Calu3 (cell line): ENCODE measurements at places on chromosomes 12 and 14. TPM values are rescaled to one million over a fixed set of nuclear protein-coding genes. Genes with fewer than 3 reads are reported as not detected.

DNA sequence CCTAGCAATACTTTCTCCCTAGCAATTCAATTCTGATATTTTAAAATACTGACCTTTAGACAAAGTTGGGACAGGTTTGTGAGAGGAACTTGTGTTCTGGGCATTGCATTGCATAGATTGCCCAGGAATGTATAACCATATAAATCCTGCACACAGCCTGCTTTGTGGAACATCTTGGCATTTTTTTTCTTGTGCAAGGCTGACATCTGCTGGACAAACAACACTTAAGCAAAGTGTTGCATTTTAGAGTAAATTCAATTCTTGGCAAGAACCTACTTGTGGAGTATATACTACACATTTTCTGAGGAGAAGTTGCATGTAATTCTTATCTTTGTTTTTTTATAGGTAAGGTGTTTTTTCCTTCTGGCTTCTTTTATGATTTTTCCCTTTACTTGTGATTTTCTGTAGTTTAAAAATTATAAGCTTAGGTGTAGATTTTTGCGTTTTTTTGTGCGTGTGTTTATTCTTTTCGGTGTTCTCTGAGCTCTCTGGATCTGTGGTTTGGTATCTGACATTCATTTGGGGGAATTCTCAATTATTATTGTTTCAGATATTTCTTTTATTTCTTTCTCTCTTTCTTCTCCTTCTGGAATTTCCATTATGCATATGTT, 26.4 kb downstream of the TESPA1 start:
- peak; percentile 60 for DNase-seq

GRCh38 chr12:56007564-56008559, 10.8 kb downstream of the SUOX start:
- DNase-seq: peak; percentile 76

DNA sequence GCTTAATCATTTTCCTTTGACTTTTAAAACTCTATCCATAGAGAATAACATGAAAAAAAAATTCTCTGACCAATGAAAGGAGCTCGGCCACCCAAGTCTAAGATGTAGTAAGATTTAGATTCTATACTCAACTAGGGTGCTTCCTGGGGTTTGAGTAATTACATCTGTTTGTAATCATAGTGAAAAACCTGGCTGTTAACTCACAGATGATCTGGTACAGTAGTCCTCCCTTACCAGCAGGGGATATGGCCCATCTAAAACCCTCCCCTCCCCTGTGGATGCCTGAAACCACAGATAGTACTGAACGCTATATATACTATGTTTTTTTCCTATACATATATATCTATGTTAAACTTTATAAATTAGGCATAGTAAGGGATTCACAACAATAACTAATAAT, 89.2 kb downstream of the DAAM1 start:
- no peak for DNase-seq

GRCh38 chr12:62291864-62292760, 31.9 kb downstream of the USP15 start:
- peak; percentile 21 for DNase-seq

DNA sequence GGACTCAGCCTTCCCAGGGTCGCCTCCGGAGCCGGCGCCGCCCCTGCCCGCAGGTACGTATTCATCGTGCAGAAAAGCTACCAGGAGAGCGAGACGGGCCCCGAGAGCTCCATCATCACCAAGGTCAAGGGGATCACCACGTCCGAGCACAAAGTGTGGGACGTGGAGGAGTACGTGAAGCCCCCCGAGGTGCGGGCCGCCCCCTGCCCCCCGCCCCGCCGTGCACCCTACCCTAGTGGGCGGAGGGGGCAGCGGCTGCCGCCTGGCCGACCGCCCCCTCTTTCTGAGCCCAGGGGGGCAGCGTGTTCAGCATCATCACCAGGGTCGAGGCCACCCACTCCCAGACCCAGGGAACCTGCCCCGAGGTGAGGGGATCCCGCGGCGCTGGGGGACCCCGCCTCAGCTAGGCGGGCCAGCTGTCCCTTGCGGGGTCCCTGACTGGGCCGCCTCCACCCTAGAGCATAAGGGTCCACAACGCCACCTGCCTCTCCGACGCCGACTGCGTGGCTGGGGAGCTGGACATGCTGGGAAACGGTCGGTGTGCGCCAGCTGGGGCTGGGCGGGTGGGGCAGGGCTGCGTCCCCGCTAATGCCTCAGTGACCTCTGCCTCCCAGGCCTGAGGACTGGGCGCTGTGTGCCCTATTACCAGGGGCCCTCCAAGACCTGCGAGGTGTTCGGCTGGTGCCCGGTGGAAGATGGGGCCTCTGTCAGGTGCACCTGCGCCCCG, 973 bp downstream of the P2RX2 start:
- DNase-seq: no peak

The CEBPE gene
- total RNA-seq: not detected in 2 replicates

GRCh38 chr12:88303335-88303734, 161.2 kb downstream of the TMTC3 start:
- no peak for DNase-seq

- DNase-seq: no peak
These were observed 30.4 kb downstream of the RTL1 start for GRCh38 chr14:100873096-100873482.

GRCh38 chr12:15556411-15557102, 232.6 kb downstream of the EPS8 start:
- DNase-seq: no peak

DNA sequence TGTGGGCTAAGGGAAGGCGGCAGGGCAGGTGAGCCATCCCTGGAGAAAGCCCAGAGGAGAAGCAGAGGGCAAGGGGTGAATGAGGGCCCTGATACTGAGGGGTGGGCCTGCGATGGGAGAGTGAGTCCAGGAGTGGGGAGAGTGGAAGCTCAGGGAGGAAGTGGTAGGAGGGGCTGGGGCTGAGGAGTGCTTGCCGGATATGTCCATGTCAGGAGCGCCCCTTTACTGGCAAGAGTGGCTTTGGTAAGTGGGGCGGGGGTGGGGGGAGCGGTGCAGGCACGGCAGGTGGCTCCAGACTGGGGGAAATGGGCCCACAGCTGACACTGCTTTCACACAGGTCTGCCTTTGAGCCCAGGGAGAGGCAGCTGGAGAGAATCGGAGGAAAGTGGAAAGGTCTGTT, 86.4 kb upstream of the GPR68 start:
- DNase-seq: no peak

DNA sequence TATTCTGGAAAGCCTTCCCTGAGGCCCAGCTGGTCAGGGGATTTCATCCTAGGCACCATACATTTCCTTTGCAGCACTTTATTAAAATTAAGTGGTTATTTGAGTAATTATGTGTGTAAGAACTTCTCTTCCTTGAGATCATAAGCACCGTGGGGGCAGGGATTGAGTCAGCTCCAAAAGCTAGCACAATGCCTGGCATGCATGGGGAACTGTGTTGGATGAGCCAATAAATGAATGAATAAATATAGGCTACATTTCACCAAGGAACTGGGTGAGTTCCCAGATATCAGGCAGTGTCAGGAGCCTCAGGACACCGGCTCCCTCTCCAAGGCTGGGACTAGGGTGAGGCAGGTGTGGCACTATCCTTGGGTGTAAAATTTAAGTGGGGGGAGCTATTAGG, 82.8 kb upstream of the FBXO21 start:
- no peak for DNase-seq

DNA sequence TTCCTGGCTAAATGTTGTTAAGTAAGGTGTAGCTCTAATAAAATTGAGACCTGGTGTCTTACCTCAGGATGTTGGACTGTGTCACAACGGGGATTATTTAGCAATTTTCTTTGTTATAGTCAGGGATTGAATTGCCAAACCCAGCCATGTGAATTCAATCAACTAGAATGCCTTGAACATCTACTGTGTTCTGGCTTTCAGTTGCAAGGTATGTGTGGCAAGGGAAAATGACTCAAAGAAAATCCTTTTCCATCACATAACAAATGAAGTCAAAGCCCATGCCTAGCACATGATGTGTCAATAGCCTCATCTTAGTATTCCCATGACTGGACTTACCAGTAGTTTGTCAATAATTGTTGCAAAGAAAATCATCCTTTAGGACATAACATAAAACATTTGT, 519.8 kb upstream of the FLRT2 start:
- DNase-seq: no peak

GRCh38 chr14:76920331-76921087, 94.3 kb downstream of the LRRC74A start:
- no peak for DNase-seq

The MANSC4 gene
- total RNA-seq: not detected in 2 replicates

The TGFB3 gene
- 2.2 and 2.5 TPM in 2 replicates for total RNA-seq

GRCh38 chr12:124675881-124676713, 108.7 kb upstream of the NCOR2 start:
- DNase-seq: peak; percentile 68

DNA sequence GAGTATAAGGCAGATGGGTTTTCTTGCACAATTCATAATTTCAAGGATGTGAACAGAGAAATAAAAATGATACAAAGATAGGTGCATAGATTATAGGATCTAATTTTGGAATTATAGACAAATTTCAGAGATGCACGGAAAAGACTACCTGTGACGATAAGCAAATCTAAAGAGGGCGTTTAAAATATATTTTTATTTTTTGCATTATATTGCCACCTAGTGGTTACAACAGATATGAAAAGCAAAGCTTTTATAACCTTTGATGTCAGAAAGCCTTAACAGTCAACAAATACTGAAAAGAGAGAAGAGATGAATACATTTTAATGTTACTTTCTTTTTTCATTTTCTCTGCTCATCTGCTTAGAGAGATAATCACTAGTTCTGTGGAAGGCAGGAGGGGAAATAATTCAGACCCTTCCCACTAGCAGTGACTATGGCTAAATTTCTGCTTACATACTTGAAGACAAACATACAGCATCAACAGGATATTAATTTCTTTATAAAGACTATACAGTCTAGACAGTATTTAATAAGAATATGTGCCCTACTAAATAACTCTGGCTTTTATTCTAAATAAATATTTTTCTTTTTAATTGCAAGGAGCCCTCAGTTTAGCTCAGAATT, 46.3 kb downstream of the NTS start:
- DNase-seq: no peak

GRCh38 chr14:74551001-74551400, 57.4 kb downstream of the ISCA2 start:
- DNase-seq: no peak

The OR4N5 gene
- not detected in 2 replicates for total RNA-seq

DNA sequence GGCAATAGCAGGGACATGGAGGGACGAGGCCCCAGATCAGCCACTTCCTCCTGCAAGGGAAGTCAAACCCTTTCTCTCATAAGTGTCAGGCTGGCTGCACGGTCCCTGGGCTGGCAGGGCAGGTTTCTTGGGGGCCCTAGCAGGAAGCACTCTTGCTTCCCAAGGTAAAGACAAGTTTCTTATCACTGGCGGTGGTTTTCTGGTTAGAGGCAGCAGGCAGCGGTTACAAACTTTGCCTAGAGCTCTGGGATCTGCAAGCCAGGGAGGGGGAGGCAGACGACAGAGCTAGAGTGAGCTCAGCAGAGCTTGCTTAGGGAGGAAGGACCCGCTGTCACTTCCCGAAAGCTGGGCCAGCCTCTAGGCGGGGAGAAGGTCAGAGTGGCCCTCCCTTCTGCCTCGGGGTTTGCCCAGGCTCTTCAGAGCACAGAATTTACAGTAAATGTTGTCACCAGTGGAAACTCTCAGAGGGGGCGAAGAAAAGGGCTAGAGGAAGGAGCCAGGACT, 20.4 kb downstream of the BATF start:
- peak; percentile 46 for DNase-seq

- no peak for DNase-seq
These were observed 384.6 kb downstream of the APAF1 start for GRCh38 chr12:99029511-99030271.

The SLCO1B3 gene
- 33.1 and 40.4 TPM in 2 replicates for total RNA-seq

The PNN gene
- total RNA-seq: 93.1 and 93.5 TPM in 2 replicates

GRCh38 chr14:60807971-60808370, 73.4 kb downstream of the MNAT1 start:
- DNase-seq: no peak

DNA sequence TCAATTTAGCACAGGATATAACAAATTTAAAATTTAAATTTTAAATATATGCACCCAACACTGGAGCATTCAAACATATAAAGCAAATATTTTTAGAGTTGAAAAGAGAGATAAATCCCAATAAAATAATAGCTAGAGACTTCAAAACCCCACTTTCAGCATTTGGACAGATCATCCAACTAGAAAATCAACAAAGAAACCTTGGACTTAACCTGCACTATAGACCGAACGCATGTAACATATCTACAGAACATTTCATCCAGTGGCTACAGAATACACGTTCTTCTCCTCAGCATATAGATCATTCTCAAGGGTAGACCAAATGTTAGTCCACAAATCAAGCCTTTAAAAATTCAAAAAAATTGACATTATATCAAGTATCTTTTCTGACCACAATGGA, 64.0 kb downstream of the SPTSSA start:
- DNase-seq: no peak

The FAM181A gene
- not detected in 2 replicates for total RNA-seq

The BCL7A gene
- 21.0 and 25.5 TPM in 2 replicates for total RNA-seq
